ENCODE measurements at places on chromosomes 2 and 18.

DNA sequence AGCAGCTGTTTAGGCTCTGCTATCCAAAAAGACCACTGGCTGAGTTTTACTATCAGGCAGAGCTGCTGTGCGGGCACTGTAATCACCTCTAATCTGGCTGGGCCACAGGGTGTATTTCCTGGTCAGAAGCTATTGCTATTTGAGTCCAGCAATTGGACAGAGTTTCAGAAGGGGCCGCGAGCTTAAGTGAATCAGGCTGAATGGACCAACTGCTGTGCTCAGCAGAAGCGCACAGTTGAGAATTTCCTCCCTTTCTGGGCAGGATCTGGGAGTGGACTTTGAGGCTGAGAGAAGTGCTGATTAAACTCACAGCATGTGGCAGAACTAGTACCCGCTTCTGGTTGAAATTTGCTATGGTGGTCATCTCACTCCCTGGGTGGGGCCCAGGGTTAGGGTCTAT, 251.8 kb downstream of the INSIG2 start:
- no peak for DNase-seq

DNA sequence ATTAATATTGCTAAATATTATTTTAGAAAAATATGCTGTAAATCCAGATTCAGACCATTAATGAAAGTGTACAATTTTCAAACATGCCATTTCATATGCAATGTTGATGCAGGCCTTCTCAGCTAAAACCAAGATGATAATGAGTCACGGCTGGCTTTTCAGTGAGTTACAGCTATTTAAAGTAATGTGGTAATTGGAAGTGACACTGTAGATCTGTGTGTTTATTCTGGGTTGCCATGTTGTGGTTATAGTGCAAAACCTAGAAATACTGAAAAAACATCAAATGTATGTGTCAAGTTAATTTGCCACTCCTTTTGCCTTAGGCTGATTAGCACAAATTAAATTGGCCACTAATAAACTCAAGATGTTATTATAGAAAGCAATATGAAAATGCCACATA, 506.6 kb downstream of the ERBB4 start:
- DNase-seq: no peak

- no peak for DNase-seq
Measured at GRCh38 chr2:165745916-165746315, 48.1 kb downstream of the GALNT3 start.

- no peak for DNase-seq
Measured at GRCh38 chr2:143694335-143694734, 565.1 kb downstream of the ARHGAP15 start.

DNA sequence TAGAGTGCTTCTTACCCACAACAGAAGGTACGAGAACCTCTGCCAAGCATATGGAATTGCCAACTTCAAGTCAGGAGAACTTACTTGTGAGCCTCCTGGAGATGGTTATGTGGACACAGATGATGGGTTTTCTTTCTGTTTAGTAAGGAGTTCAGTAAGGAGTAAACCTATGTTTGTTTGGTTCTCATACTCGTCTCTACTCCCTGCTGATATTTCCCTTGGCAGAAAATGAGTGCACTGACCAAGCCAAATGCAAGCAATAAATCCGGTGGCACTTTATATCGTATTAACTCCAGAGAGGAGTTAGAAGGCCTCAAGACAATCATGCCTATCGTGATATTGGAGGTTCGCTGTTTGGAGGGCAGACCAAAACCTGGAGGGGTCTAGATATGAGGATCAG, 83.2 kb upstream of the CYP1B1 start:
- DNase-seq: no peak

DNA sequence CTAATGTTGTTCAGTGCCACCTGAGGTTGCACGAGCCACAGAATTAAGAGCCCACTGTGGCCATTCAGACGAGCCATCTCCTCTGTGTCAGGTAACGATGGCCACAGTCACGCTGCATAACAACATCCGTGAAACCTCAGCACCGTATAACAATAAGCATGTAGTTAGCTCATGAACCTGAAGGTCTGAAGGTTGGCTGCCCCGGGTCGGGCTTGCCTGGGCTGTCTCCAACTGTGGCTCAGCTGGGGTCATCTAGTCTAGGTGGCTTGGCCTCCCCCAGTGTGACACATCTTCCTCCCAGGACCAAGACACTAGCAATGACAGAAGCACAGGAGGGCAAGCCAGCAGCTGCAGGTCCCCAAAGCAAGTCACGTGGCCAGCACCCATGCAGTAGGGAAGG, 258.0 kb downstream of the GLI2 start:
- no peak for DNase-seq

DNA sequence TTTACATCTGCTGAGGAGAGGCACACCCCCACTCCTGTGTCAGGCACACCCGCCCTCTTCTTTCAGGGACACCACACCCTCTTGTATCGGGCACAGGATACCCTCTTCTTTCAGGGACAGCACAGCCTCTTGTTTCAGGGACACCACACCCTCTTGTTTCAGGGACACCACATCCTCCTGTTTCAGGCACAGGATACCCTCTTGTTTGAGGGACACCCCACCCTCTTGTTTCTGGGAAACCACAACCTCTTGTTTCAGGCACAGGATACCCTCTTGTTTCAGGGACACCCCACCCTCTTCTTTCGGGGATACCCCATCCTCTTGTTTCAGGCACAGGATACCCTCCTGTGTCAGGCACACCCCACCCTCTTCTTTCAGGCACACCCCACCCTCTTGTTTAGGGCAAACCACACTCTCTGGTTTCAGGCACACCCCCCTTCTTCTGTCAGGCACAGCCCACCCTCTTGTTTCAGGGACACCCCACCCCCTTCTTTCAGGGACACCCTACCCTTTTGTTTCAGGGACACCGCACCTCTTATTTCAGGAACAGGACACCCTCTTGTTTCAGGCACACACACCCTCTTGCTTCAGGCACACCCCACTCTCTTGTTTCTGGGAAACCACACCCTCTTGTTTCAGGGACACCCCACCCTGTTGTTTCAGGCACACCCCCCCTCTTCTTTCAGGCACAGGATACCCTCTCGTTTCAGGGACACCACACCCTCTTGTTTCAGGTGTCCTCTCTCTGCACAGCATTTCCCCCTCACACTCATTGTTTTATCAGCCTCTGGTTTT, 96.2 kb downstream of the TPO start:
- no peak for DNase-seq

DNA sequence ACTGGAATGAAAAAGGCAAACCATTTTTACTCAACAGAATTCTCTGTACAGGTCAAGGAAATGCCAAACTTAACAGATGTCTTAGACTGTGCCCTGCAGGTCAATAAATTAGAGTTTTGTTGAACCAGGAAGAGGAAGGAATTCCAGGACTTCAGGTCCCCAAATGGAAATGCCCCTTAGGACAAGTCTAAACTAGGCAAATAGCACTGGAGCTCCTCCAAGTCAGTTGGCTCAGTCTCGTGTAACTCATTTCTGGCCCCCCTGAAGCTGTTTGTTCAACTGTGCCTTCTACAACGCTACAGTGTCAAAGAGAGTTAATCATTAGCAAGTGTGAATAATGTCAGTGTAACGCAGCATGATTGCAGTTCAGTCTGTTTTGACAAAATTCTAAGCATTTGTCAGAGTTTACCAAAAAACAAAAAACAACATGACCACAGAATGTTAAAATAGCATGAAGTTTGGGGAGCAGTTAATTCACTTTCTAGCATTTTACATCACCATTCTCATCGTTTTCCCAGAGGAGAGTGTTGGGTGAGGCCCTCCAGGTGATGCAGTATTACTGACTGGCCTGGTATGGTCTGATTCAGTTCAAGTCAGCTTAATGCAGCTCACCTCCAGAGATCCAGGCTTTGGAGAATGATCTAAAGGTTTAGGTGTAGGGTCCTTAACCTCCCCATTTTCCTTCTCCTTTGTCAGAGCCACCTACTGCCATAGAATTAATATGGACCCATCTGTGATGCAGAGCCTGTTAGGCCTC, 108.1 kb downstream of the AQP4 start:
- DNase-seq: no peak

DNA sequence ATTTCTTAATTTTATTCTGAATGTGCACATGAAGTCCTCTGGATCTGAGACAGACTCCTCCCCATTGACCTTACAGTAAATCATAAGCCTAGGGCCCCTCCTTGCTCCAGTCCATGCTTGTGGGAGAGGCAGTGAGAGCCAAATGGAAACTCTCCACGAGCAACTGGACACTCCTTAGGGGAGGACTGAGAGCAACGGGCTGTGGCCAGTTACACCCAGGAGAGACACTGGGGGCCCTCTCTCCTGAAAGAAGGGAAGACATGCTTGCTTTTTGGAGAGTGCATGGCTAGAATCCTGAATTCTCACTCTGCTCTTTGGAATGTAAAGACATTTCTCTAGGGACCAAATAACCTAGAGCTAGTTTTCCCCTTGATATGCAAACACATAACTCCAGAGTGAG, 49.0 kb upstream of the BIN1 start:
- no peak for DNase-seq

GRCh38 chr2:169082995-169083394, 13.6 kb downstream of the DHRS9 start:
- no peak for DNase-seq

- DNase-seq: no peak
Measured at GRCh38 chr2:222413295-222413911, 10.9 kb upstream of the SGPP2 start.

Measured in activated naive CD4-positive, alpha-beta T cell (primary cell).